CMK (cell line): ENCODE measurements at places on chromosomes 7 and 10.

DNA sequence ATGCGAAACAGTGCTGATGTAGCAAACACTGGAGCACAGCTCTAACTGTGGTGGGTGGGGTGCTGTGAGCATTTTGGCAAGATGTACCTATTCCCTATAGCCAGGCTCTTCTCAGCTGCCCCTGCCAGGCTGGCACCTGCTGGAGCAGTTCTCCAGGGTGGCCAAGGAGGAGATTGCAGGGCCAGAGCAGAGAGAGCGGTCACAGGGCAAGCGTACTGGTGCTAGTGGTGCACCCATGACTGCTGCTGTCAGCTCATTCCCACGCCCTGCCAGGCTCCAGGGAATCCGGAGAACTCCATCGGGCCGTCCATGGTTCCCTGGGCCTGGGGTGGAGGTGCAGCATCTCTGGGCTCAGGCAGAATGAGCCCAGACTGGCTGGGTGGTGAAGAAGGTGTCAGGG, 2.1 kb downstream of the COL13A1 start:
- no peak for DNase-seq

DNA sequence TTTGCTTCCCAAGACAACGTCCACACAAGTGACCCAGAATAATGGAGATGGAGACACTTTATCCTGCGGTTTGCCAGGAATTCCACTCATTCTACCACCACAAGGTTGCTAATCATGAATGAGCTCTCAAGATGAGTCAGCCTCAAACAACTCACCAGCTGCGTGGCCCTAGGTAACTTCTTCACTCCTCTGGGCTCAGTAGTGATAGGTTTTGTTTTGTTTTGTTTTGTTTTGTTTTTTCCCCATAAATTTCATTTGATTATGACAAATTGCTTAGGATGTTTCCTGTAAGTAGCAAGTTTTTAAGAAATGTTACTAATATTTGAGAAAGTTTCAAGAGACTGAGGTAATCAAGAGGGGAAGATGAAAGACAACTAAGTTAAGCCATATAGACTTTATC, 286.8 kb downstream of the PARD3 start:
- no peak for DNase-seq

GRCh38 chr10:24418532-24418931, 209.6 kb downstream of the KIAA1217 start:
- no peak for DNase-seq

- DNase-seq = no peak
Observed at GRCh38 chr10:120069700-120070099, 177.2 kb downstream of the SEC23IP start.

DNA sequence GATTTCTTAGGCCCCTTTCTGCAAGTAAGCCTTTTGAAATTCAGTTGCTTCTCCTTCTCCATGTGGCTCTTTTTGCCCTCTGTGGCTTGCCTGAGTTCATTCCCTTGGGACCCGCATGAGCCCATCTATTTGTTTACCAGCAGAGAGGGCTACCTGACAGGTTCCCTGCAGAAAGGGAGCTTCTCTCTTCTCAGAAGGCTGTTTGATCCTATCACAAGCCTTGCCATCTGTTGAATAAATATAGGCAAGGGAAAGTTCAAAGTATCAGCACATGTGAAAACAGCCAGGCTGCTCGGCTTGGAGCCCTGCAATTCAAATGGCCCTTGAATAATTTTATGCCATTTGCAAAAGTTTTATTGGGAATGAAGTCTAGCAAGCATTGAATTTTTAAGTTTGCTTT, 720.2 kb upstream of the FZD8 start:
- DNase-seq = no peak

GRCh38 chr10:100858261-100858660, 54.5 kb upstream of the SLF2 start:
- DNase-seq = no peak

- no peak for DNase-seq
Observed at GRCh38 chr7:151057506-151057988, at the start of gene CDK5. Gene CDK5 (minus strand): TSS chr7:151057897. CDS start chr7:151057848, 49 bp downstream.

GRCh38 chr7:32453341-32454011, 36.7 kb downstream of the LSM5 start:
- no peak for DNase-seq

DNA sequence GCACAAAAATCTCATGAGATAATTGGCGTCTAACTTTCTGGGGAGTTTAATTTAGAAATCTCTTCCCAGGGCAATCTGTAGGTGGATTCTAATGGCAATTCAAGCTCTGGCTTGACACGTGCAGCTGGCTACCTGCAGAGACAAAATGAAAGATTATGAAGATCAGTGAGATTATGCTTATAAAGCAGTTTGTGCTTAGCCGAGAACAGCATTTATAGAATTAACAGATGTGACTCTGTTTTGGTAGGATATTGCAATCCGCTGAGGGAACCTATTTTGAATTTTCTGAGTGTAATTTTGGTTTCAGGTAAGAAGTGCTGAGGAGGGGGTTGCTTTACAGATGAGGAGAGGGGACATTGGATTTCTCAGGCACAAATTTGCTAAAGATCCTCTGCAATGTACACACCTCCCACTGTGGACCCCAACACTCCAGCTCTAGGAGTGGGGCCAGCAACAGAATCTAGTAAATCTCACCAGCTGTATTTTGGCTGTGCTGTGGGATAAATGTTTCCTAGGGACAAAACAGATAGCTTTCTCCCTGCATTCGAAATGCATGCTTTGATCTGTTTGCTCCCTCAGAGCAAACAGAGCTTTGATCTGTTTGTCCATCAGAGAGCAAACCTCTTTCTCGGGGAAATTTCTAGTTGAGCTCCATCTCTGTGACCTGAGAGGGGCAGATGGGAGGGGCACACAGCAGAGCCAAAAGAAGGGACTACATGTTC, 7.4 kb downstream of the GJD4 start:
- DNase-seq = no peak

DNA sequence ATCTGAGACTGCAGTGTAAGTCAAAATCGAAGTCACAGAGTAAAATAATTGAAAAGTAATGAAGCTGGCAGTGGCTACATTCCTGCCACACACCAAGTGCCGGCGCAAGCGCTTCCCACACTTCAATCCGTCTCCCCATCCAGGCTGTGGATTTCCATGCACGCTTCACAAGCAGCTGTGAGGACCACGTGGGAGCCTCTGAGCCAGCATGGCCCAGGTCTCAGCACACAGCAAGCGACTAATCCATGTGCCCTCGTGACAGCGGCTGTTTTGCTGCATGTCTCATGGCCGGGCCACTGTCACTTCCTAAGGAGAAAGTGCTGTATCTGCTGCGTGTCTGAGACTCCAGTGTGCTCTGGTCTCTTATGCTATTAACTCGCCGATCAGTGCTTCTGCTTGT, 566.9 kb downstream of the DNAJB6 start:
- DNase-seq = no peak
